Left renal pelvis (tissue), 4 donors: ENCODE measurements at places on chromosomes 12 and 14. TPM values are rescaled to one million over a fixed set of nuclear protein-coding genes. Genes with fewer than 3 reads are reported as not detected.

DNA sequence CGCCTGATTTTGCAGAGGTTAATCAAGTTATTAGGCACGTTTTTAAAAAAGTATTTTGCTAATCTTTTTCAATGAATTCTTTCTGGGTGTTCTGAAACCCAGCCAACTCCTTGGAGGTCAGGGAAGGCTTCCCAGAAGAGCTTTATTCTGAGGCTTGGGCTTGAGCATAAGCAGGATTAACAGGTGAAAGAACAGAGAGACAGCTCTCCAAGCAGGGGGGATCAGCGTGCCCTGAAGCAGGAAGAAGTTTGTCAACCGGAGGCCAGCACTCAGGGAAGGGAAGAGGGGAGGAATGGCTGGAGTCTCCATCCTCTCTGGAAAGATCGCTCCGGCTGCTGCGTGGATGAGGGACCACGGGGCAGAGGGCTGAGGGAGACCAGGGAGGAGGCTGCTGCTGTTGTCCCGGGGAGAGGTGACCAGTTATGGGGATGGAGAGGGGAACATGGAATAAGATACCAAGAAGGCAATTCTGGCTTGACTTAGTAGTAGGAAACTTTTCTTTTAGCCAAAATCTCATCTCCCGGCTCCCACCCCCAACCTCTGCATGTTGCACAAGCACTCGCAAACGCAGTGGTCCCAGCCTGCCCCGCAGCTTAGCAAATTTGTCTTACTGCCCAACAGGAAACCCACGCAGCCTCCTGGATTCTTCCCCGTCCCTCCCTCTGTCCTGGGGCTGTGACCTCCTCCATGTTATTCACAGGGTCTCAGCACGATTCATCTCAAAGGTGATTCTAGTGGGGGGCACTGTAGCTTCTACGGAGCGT, 1.1 kb upstream of the SSH1 start:
- DNase-seq, result no peak

FBLN5 gene
- 172 TPM for polyA plus RNA-seq

GRCh38 chr12:15446807-15447206, 124.5 kb downstream of the PTPRO start:
- no peak for DNase-seq

- DNase-seq, result no peak
Measured at GRCh38 chr14:44151130-44151820, 355.8 kb downstream of the FSCB start.

DNA sequence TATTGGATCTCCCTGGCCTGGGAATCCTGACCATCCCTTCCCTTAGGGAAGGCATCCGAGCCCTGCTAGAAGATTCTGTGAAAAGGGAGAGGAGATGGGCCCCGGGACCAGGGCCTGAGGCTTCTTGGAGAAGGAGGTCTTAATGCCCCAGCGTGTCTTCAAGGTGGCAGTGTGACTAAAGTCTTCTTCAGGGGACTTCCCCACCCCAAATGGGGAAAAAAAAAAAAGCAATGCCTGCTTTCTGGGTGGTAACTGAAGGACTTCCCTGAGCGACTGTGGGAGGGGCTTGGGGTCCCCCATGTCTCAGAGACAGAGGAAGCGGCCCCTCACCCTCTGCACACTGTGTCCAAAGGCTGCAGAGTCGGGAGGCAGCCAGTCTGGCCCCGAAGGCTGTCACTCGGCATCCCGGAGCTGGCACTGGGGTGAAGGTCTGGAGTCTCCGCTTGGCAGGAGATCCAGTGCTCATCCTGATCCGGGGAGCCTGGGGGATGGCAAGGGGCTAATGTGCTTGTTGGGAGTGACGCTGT, 7.8 kb upstream of the PGF start:
- no peak for DNase-seq

DNA sequence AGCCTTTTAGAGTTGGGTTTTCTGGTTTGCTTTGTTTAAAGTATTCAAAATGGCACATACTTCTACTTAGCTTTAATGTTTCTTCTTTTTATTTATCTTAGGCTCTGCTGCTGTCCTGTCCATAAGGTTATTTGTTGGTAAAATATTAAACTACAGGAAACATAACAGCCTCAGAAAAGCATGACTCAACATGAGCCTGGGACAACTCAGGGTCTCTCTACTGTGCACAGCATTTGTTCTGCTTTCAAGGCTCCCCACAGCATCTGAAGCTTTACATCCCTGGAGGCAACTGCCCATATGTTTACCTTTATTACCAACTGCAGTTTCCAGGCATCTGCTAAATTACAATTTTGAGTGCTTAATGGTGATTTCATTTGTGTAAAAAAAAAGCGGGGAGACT, 954.2 kb upstream of the FBXO33 start:
- DNase-seq, result no peak

ADAM20 gene
- 0.16 TPM for polyA plus RNA-seq

DNA sequence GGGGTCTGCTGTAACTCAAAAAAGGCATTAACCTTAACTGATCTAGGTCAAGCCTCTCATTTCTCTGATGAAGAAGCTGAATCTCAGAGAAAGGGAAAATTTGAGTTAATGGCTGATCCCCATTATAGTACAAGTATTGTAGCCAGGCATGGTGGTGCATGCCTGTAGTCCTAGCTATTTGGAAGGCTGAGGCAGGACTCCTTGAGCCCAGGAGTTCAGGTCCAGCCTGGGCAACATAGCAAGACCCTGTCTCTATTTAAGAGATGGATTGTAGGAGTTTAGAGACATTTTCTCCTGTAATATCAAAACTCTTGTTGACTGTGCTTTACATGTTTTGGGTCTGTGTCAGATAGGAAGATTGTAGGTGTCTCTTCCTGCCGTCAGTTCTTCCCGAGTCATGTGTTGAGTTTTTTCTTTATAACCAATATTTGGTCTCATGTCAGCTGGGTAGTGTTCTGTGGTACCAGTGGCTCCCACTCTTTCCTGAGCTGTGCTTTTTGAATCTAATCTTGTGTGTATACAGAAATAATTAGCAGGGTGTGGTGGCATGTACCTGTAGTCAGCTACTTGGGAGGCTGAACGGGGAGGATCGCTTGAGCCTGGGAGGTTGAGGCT, 8.6 kb downstream of the COPZ1 start:
- no peak for DNase-seq

ART4 gene
- polyA plus RNA-seq, result 0.11 TPM

DNA sequence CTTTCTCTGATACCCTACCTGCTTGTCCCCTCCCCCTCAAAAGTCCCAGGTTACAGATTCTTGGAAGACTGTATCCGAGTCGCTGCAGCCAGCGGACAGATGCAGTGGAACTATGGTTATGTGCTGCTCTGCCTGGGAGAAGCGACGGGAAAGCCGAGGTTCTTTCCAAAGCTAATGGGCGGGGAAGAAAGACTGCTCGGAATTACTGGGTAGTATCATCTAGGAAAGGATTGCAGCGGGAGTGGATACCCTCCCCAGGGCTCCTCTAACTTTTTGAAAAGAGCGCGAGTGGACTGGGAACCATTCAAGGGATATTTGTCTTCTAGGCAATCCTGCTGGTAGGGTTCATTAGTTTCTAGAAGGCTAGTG, 1.4 kb downstream of the PTHLH start:
- no peak for DNase-seq

DNA sequence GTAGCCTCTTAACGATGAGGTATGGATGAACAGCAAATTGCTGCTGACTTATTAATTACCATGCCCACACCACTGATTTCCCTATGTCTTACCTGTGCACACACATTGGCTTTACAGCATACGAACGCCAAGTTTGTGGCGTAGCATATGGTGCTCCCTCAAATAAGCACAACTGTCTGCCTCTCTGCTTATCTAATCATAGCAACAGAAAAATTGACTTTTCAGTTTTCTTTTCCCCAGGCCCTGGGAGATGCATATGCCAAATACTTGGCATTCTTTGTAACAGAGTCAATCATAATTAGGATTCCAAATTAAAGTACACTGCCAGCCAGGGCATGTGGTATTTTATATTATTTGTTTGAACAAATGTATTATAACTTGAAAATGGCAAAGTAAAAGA, 625.5 kb downstream of the DIO2 start:
- DNase-seq, result no peak

DDX23 gene
- polyA plus RNA-seq, result 104 TPM

- DNase-seq, result no peak
Measured at GRCh38 chr12:33455096-33455495, 15.5 kb upstream of the SYT10 start.

HPD gene
- 1.1 TPM for polyA plus RNA-seq

A2M gene
- polyA plus RNA-seq, result 249 TPM

KRT6C gene
- polyA plus RNA-seq, result not detected

DNA sequence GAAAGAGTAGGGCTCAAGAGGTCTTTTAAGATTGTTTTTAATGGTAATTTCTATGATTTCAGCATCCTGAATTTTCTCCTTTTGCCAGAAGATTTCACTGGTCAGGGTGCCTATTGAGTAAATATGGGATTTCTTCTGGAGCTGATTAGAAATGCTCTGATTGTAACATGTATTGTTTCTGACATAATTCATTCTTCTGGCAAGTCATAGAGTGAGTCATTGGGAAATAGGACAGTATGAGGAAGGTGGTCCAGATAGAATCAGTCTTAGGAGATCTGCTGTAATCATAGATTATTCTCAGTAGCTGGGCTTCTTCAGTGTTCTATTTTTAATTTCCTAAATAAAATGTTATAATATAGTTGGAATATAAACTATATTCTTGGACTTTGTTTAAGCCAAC, 182.0 kb upstream of the NAV3 start:
- DNase-seq, result no peak

DNA sequence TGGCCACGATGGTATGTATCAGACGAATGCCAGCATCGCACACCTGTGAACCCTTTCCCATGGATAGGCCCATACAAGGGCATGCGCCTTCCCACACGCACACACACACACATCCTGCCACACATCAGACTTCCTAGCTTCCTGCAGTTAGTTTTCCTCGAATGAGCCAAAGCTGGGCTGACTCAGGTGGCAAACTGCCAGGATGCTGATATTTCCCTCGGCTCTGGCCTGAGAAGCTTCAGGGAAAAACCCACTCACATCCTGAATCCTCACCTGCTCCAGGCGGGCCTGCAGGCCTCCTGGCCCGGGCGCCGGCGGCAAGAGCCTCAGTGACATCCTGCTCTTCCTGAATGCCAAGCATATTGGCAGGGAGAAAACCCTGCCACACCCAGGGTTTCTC, 22.4 kb downstream of the CALM1 start:
- no peak for DNase-seq

FBRSL1 gene
- polyA plus RNA-seq, result 93.9 TPM

CMA1 gene
- 0.16 TPM for polyA plus RNA-seq

DNA sequence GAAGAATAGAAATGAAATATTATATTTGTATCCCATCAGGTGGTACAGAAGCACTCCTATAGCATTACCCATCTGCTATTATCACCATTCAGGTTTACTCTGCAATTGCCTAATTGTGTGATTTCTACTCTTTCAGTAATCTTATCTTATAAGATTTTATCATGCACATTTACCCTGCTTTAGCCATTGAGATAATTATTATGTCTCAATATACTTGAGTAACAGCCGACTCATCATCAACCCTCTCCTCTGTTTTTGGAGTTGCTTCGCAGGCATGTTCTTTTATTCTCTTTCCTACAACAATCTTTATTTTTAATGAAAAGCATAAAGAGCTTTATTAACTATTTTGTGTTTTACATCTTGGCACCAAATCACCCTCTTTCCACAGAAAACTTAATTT, 419.9 kb downstream of the LRIG3 start:
- no peak for DNase-seq

GRCh38 chr12:90859591-90859990, 95.4 kb downstream of the CCER1 start:
- DNase-seq, result no peak

GRCh38 chr12:63915105-63915800, 70.8 kb downstream of the SRGAP1 start:
- DNase-seq, result no peak

GARIN6 gene
- polyA plus RNA-seq, result not detected

DNA sequence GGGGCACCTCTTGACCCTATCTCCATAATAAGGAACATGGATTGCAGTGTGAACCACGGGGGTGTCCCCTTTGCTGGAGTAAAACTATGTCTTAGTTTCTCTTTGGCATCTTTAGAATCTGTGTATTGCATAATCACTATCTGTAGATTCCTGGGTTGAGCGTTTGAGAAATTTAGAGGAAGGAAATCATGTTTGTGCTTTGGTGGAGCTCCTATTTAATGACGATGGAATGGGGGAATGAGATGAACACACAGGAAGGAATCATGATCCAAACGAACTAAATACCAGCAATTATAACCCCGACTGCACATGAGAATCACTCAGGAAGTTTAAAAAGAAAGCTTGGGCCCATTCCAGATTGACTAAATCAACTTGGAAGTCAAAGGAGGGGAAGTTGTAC, 1.3 kb upstream of the MYG1 start:
- no peak for DNase-seq

DNA sequence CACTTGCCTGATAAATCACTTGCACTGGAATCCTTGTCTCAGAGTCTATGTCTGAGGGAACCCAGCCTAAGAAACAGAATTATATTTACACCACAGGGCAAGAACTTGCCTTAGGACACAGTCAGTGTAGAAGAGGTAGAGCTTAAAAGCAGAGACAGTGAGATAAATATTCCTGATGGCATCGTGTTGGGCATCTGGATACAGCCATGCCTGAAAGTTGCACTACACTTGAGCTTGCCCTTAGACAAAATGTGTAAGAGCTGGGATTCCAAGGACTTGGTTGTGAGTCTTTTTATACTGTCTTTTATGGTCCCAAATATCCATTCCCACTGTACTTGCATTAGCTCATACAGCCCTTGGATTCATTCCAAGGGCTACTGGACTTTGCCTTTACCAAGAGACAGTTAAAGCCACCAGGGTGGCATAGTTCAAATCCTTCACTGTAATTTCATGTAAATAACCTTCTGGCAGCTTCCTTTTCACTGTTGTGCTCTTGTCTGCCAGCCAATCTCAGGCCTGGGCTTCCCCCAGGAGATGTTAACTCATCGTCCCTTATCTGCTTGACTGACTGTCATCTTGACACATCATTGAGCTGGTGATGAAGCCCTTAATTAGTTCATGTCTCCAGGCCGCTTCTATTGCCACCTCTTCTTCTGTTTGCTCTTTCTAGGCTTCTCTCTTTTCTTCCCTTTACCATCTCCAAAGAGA, 577.9 kb upstream of the TBX3 start:
- DNase-seq, result peak; percentile 8

HOXC5 gene
- 7.8 TPM for polyA plus RNA-seq

DNA sequence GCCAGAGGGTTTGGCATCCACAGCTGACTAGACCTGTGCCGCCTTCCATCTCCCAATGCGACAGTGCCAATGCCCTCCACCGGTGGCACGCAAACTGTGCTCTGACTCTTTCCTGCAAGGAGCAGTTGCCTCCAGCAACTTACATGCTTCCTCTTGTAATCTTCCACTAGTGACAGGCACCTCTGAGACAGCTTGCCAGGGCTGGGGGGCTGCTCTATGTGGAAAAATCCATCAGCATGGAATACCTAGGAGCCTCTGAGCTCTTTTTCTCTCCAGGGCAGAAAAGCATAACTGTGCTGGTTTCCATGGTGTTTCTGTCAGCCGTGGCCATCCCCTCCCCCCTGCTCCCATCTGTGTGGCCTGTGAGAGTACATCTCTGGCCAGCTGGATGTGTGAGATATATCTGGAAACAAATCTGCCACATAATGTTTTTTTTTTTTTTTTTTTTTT, 110.6 kb downstream of the MYRFL start:
- no peak for DNase-seq

GRCh38 chr12:13209436-13210235, 13.1 kb downstream of the EMP1 start:
- no peak for DNase-seq

GRCh38 chr14:47270715-47271114, 404.7 kb downstream of the MDGA2 start:
- DNase-seq, result no peak
